IMR-90 (cell line): ENCODE measurements at places on chromosomes 2 and 18. TPM values are rescaled to one million over a fixed set of nuclear protein-coding genes. Genes with fewer than 3 reads are reported as not detected.

- H3K36me3 ChIP-seq: no peaks in the 10 kb centered on the region
- H3K4me3 ChIP-seq: no peak overlapping the region
- H3K27me3 ChIP-seq: no peaks in the 10 kb centered on the region
- no peak overlapping the region for H3K27ac ChIP-seq
Measured at GRCh38 chr2:38765149-38765548, 12.9 kb upstream of the GEMIN6 start.

GRCh38 chr2:195662138-195662537, 5.1 kb downstream of the SLC39A10 start:
- DNase-seq: no peak
- H3K4me1 ChIP-seq: peaks cover 8% of the 10 kb centered on the region
- no peak overlapping the region for H3K4me3 ChIP-seq
- peak overlapping the region; percentile 59 for H3K27ac ChIP-seq
- no peaks in the 10 kb centered on the region for H3K27me3 ChIP-seq
- H3K36me3 ChIP-seq: no peaks in the 10 kb centered on the region

GRCh38 chr18:23281626-23282436, 146.5 kb downstream of the CABLES1 start:
- H3K27ac ChIP-seq: no peak overlapping the region
- no peak for DNase-seq
- no peaks in the 10 kb centered on the region for H3K27me3 ChIP-seq
- peaks cover 10% of the 10 kb centered on the region for H3K4me1 ChIP-seq
- no peak overlapping the region for H3K4me3 ChIP-seq
- H3K36me3 ChIP-seq: no peaks in the 10 kb centered on the region

- H3K36me3 ChIP-seq: no peaks in the 10 kb centered on the region
- H3K27ac ChIP-seq: no peak overlapping the region
- H3K4me1 ChIP-seq: peaks cover 17% of the 10 kb centered on the region
- no peaks in the 10 kb centered on the region for H3K27me3 ChIP-seq
- no peak overlapping the region for H3K4me3 ChIP-seq
- no peak for DNase-seq
Measured at GRCh38 chr2:222998459-222998858, 53.5 kb upstream of the KCNE4 start.

DNA sequence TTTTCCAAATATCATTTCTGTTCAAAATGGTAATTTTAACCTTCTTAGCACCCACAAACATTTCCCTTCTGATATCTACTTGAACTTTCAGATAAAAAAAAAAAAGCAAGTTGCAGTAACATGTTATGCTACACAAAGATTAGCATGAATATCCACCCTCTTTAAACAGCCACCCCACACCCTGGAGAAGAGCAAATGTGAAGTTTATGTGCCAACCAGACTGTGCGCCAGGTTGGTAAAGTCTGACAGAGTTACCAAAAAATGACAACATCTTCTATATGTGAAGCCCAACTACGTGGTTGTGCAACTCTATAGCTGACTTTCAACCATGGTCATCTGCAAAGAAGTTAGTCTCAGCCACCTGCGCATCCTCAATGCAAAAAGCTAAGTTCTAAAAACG, 62.6 kb downstream of the BCL11A start:
- DNase-seq: no peak
- H3K4me3 ChIP-seq: no peak overlapping the region
- no peaks in the 10 kb centered on the region for H3K36me3 ChIP-seq
- H3K4me1 ChIP-seq: no peaks in the 10 kb centered on the region
- no peaks in the 10 kb centered on the region; the same call in 1 of the 2 replicates for H3K27me3 ChIP-seq
- H3K27ac ChIP-seq: no peak overlapping the region

Gene NT5C1B
- total RNA-seq: not detected in 2 replicates

Gene SLC9A4
- total RNA-seq: not detected in 2 replicates

Gene EML6
- 0.18 and 0.28 TPM in 2 replicates for total RNA-seq
